ENCODE measurements at places on chromosomes 7 and 10.

DNA sequence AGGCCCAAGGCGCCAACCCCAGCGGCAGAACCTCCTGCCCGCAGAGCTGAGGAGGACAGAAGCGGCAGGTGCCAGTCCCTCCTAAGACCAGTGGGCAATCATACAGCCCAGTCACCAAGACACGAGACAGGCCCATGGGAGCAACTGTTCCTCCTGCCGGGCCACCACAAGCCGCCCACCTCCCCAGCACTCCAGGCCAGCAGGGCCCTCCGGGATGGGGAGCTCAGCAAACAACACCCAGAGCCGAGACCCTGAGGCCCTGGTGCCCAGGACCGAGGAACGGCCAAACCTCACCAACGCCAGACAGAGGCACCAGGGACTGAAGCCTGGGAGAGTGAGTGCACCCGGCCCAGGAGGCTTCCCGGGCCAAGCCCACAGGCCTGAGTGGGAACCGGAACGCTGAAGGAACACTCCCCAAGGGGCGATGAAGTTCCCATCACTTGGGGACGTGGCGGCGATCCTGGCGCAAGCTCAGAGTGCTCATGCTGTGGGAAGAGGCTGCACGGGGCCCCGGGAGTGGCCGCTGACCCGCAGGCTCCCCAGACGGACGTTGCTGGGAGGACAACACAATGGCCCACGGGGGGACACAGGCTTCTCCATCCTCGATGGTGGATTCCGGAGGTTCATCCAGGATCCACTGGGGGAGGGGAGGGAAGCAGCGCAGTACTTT, 35.1 kb downstream of the GPER1 start:
- peaks cover 16% of the 10 kb centered on the region for H3K4me1 ChIP-seq
- H3K36me3 ChIP-seq, result peaks cover 38% of the 10 kb centered on the region

DNA sequence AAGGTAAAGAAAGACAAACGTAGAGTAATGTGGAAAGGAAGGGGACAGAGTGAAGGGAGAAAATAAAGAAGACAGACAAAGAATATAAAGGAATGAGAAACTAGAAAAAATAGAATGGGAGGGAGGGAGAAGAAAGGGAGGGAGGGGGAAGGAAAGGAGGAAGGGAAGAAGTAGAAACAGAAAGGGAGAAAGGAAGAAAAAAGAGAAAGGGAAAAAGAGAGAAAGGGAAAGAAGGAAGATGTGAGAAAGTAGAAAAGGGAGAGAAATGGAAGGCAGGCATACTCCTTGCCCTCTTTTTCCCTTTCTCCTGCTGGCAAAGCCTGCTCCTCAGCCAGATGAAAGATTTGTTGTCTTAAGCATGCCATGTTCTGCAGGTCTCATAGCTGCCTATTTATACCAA, 1137.8 kb upstream of the C7orf33 start:
- no peaks in the 10 kb centered on the region for H3K36me3 ChIP-seq
- no peak for DNase-seq
- no peaks in the 10 kb centered on the region for H3K4me1 ChIP-seq
- no peaks in the 10 kb centered on the region for H3K27me3 ChIP-seq

DNA sequence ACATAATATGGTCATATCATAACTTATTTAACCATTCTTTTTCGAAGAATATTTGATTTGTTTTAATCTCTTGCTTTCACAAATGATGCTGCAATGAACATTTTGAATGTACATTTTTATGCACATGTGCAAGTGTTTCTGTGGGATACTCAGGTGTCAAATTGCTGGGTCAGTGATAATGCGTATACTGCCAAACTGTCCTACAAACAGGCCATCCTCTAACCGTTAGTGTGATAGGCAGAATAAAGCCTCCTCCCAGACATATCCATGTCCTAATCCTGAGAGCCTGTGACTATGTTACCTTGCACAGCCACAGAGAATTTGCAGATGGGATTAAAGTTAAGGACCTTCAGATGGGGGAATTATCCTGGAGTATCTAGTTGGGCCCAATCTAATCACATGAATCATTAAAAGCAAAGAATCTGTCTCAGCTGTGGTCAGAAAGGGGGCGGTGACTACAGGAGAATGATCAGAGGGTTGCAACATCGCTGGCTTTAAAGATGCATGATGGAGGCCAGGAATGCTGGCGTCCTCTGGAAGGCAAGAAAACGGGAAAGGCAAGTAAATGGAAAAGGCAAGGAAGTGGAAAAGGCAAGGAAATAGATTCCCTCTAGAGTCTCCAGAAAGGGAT, 46.7 kb downstream of the FZD1 start:
- peaks cover 4% of the 10 kb centered on the region for H3K27me3 ChIP-seq

GRCh38 chr10:1205450-1206030, 149.4 kb downstream of the WDR37 start:
- no peaks in the 10 kb centered on the region for H3K36me3 ChIP-seq
- no peaks in the 10 kb centered on the region for H3K4me1 ChIP-seq
- H3K27me3 ChIP-seq, result peaks cover 8% of the 10 kb centered on the region
- H3K4me3 ChIP-seq, result no peak overlapping the region
- H3K27ac ChIP-seq, result no peak overlapping the region

DNA sequence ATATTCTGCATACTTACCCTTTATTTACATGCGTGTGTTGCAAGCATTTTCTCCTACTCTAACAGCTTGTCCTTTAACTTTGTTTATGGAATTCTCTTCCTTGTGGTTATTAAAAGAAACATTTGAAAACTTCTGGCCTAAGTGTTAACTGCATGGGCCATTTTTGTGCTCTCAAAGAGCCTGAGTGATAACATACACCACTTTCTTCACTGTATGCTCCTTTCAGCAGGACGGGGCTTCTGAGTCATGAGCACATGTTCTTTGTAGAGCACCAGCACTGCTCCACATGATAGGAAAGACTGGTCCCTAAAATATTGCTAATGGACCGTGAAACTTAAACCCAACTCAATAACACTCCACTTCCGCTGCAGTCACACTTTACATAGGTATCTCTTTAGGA, 1093.6 kb upstream of the GHITM start:
- DNase-seq, result no peak
- H3K4me3 ChIP-seq, result no peak overlapping the region
- H3K4me1 ChIP-seq, result no peaks in the 10 kb centered on the region
- H3K27me3 ChIP-seq, result no peaks in the 10 kb centered on the region
- H3K36me3 ChIP-seq, result no peaks in the 10 kb centered on the region
- no peak overlapping the region for H3K27ac ChIP-seq

DNA sequence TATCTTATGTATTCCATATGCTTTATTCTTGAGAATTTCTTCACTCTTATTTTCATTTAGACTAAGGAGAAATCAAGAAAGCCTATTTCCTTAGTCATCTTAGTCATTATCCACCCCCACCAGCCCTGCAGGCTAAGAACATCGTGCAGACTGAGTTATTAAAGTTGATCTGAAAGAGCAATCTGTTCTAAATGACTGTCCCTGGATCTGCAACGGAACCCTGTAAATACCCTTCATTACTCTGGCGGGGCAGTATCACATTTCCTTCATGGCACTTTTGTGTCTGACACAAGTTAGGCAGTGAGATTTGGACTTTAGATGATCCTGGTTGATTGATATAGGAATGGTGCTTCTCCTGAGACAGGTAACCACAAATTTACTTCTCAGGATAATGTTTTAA, 3.5 kb upstream of the MYPN start:
- H3K27me3 ChIP-seq, result peaks cover 5% of the 10 kb centered on the region
- H3K27ac ChIP-seq, result no peak overlapping the region
- H3K4me1 ChIP-seq, result no peaks in the 10 kb centered on the region
- DNase-seq, result no peak

- DNase-seq, result no peak
- H3K27me3 ChIP-seq, result no peaks in the 10 kb centered on the region
- H3K27ac ChIP-seq, result no peak overlapping the region
- H3K4me3 ChIP-seq, result no peak overlapping the region
- H3K36me3 ChIP-seq, result peaks cover 26% of the 10 kb centered on the region
These were observed 136.8 kb downstream of the EXOC4 start for GRCh38 chr7:133389727-133390126.

GRCh38 chr10:35498693-35499092, 106.4 kb upstream of the GJD4 start:
- H3K36me3 ChIP-seq, result peaks cover 8% of the 10 kb centered on the region
- H3K4me3 ChIP-seq, result no peak overlapping the region
- DNase-seq, result no peak

DNA sequence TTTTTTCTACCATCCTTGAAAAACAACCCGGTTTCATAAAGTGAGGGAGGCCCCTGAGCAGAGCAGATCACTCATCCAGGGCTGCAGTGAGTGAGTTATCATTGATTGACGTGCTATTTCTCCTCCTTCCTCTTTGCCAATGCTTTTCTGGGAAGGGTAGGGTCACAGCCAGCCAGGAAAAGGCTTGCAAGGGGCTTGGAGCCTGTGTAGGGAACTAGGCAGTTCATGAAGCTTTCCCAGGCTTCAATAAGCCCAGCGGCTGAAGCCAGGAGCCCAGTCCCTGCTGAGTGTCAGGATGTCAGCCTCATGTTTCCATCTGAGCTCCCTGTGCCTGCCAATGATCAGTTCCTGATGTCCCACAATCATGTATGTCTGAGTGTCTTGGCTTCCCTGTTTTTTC, 584.7 kb downstream of the GALNT17 start:
- no peaks in the 10 kb centered on the region for H3K4me1 ChIP-seq
- no peak overlapping the region for H3K27ac ChIP-seq
- DNase-seq, result no peak
- no peaks in the 10 kb centered on the region for H3K36me3 ChIP-seq

DNA sequence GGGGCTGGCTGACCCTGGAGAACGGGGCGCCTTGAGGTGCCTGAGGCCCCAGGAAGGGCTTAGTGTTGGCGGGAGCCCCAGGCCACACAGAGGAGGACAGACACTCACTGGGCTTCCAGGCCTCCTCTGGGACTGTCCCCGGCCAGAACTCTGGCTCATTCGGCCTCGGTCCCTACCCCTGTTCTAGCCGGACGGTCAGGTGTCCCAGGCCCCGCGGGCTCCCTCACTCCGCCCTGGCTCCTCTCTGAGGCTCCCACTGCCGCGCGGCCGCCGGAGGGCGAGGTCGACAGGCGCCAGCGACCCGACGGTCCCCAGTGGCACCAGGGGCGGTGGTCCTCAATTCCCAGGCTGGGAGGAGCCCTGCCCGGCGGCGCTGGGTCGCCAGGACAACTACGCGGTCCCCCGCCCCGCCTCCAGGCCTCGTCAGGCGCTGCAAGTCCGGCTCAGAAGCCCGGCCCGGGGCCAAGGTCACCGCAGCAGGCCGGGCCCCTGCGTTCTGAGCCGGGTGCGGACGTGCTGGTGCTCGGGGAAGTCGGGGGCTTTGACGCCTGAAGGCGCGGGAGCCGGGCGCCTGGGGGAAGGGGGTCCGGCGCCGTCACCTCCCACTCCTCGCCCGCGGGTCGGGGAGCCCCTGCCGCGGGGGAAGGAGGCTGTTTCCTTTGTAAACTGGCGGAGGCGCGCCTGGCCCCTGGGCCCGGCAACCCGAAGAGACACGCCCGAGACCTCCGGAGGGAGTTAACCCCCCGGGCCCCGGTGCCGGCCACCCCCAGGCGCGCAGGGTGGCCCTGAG, 1.1 kb upstream of the PWWP2B start:
- no peaks in the 10 kb centered on the region for H3K27me3 ChIP-seq
- no peak for DNase-seq
- peak overlapping the region; percentile 37 for H3K27ac ChIP-seq
- no peaks in the 10 kb centered on the region for H3K36me3 ChIP-seq

- no peak for DNase-seq
- no peaks in the 10 kb centered on the region for H3K36me3 ChIP-seq
- H3K27me3 ChIP-seq, result no peaks in the 10 kb centered on the region
- H3K27ac ChIP-seq, result no peak overlapping the region
- no peaks in the 10 kb centered on the region for H3K4me1 ChIP-seq
- H3K4me3 ChIP-seq, result no peak overlapping the region
These were observed 312.9 kb upstream of the SEMA3A start for GRCh38 chr7:84507529-84507928.

- H3K27me3 ChIP-seq, result peaks cover 4% of the 10 kb centered on the region
- no peaks in the 10 kb centered on the region for H3K36me3 ChIP-seq
- H3K27ac ChIP-seq, result no peak overlapping the region
- no peak overlapping the region for H3K4me3 ChIP-seq
These were observed 25.2 kb downstream of the LIPK start for GRCh38 chr10:88731296-88731695.

GRCh38 chr7:94507462-94507861, 2.1 kb upstream of the CASD1 start:
- no peak for DNase-seq
- H3K36me3 ChIP-seq, result no peaks in the 10 kb centered on the region
- no peaks in the 10 kb centered on the region for H3K27me3 ChIP-seq
- H3K27ac ChIP-seq, result no peak overlapping the region
- peaks cover 16% of the 10 kb centered on the region for H3K4me1 ChIP-seq

- no peaks in the 10 kb centered on the region for H3K36me3 ChIP-seq
- H3K4me1 ChIP-seq, result peaks cover 2% of the 10 kb centered on the region
- no peak overlapping the region for H3K4me3 ChIP-seq
- no peak for DNase-seq
- no peaks in the 10 kb centered on the region for H3K27me3 ChIP-seq
These were observed 406.9 kb upstream of the PRKCQ start for GRCh38 chr10:6986927-6987326.

DNA sequence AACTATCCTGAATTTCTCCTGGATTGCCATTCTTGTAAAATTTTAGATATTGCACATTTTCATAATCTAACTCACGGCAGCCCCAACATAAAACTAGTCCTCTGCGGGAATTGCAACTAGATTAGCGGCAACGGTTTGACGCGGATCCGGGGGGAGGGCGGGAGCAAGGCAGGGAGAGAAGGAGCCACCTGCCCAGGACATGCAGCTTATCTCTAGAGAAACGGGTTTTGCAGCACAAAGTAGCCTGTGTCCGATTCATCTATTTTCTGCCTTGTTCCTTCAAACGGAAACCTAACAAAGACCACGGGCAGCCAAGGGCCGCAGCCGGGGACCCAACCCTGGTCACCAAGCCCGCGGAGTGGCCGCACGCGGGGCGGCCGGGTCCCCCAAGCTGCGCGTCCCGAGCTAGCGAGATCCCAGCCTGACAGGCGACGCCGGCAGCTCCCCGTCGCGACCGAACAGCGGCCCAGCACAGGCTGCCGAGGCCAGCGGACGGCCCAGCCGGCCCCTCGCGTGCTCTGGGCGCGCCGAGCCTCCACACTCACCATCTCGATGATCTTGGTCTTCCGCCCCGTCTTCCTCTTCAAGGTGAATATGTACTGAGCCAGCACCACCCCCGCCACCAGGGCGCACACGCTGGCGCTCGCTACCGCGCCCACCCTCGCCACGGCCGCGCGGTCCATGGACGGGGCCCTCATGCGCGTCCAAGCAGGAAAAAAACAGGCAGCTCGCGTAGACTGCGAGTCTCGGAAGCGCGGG, at the start of gene NT5C3A:
NT5C3A (minus strand) TSS at position 754 of the 759 bp plus-strand sequence; CDS start at position 683, 71 bp downstream.
- no peak for DNase-seq
- peak within 1 kb of the TSS; percentile 94 for H3K27ac ChIP-seq
- H3K27me3 ChIP-seq, result no peaks in the 10 kb centered on the region
- peak within 1 kb of the TSS; percentile 98 for H3K4me3 ChIP-seq
- H3K36me3 ChIP-seq, result peaks cover 18% of the 10 kb centered on the region

DNA sequence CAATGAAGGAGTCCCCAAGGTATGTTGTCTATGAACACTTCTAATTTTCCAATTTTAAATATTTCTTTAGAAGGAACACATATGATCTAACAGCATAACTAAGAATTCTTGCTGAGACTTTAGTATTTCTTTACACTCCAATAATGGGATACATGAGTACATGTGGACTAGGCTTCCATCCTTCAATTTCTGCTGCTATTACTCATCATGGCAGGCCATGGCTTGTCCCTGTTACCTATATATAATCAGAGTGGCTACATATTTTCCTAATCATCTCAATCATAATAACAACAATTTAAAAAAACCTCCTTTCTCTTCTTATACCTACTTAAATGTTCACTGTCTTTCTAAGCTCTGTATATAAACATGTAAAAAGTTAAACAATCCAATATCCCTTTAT, 60.3 kb upstream of the TAC1 start:
- no peak for DNase-seq
- H3K27ac ChIP-seq, result no peak overlapping the region
- H3K27me3 ChIP-seq, result no peaks in the 10 kb centered on the region
- no peaks in the 10 kb centered on the region for H3K36me3 ChIP-seq
- H3K4me3 ChIP-seq, result no peak overlapping the region
- H3K4me1 ChIP-seq, result no peaks in the 10 kb centered on the region

Data from stimulated activated naive B cell treated with anti-CD40 and anti-IgM and Interleukin-4, amounts not matched to agents 10 μg/mL and 1 μg/mL and 100 μg/mL, for 72 hours (primary cell).